ENCODE measurements at places on chromosomes 16 and 17.

- DNase-seq, result no peak
Measured at GRCh38 chr17:35868737-35869136, at the start of gene HEATR9. TSS of gene HEATR9 (minus strand) at chr17:35868891. CDS start at chr17:35868742, 149 bp downstream.

- no peak for DNase-seq
Measured at GRCh38 chr16:2180962-2181923, 15.2 kb downstream of the CASKIN1 start.

DNA sequence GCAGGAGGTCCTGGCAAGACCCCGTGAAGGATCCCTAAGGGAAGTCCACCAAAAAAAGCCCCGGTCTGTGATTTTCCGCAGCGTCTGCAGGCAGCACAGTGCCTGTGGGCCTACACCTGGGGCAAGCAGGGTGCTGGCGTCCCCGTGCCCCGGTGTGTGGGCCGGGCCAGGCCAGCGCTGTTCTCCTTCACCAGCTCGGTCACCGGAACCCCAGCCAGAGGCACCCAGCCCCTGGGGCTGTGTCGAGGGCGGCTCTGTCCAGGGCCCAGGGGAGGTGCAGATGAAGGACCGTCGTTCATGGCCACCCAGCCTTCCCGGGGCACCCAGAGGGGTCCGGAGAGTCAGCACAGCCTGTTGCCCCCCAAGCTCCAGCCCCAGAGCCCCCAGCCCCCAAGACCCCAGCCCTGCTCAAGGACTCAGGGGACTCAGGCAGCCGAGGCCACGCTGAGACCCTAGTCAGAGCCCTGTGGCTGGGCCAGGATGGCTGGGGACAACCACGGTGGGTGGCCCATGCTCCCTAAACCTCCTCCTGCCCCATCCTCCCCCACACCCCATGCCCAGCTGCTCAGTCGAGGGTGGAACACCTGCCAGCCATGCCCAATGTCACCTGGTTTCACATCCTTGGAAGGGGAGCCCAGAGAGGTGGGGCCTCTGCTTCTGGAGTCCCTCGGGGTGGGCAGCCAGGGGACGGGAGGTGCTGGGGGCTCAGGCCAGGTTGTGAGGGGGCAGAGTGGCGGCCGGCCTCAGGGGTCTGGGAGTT is 5.7 kb upstream of the C1QTNF8 start:
- no peak for DNase-seq

DNA sequence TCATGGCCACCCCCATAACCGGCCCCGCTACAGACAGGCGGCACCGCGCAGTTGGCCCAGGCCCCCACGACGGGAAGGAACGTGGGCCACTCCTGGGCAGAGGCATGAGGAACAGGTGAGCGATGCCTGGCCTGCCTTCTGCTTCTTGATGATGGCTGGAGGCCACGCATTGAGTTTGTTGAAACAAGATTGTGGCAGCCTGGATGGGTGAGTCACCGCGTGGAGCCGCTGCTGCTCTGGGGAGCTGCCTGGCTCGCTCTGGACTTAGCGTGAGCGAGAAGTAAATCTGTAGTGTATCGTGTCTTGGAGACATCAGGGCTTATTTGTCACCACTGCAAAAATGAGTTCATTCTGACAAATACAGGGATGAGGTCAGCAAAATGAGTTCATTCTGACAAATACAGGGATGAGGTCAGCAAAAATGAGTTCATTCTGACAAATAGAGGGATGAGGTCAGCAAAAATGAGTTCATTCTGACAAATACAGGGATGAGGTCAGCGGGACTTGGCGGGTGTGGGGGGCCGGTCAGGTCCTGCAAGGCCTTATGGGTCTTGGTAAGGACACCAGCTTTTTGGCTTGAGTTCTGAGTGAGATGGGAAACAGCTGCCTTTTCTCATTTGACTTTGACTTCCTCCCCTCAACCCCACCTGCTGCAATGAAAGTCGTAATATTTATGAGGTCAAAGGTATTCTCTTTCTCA is 93.0 kb downstream of the SEC14L1 start:
- peak; percentile 62 for DNase-seq

DNA sequence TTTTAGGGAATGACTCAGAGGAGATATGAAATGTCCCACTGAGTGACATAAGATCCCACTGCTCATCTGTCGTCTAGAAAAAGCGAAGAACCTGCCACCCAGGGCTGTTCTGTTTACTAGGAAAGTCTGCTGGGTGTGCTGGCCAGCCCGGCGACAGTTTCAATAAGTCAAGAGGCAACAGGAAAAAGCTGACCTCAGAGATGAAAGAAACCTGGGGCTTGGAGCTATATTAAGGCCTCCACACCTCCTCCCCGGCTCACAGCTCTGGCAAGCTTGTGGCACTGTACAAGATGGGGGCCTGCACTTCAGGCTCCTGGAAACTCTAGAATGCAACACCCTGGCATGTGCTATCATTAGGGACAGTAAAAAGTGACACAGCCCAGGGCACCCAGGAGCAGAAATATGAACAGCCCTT is 10.6 kb downstream of the ZFHX3 start:
- no peak for DNase-seq

GRCh38 chr17:37300683-37301082 is 75.1 kb upstream of the C17orf78 start:
- DNase-seq, result no peak
